NCI-H1105 treated with DMSO at 0.1 percent for 48 hours (cell line): ENCODE measurements at places on chromosomes 7 and 10.

DNA sequence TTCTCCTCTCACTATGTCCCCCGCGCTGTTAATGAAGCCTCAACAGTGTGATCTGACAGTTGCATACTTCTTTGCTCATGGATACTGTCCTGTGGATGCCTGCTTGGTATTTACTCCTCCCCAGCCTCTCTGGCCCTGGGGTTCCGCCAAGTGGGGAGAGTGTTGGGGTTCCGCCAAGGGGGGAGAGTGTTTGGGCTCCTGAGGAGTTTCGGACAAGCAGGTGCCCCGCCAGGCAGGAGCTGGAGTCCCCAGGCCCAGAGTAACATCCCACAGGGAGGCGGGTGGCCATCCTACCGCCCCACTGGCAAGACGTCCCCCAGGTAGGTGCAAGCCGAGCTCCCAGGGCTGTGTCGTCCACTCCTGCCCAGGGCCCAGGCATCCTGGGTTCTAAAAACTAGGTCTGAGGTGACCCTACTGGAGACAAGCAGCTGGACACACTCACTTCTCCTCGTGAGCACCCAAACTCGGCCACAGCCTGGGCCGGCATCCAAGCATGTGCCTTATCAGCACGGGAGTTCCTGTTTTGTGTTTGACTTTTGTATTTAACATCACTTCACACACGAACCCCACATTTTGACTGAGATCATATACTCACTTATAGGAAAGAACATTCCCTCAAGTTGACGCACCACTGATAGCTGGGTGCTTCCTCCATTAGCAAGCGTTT is 34.2 kb downstream of the CAMK2B start:
- DNase-seq, result no peak

DNA sequence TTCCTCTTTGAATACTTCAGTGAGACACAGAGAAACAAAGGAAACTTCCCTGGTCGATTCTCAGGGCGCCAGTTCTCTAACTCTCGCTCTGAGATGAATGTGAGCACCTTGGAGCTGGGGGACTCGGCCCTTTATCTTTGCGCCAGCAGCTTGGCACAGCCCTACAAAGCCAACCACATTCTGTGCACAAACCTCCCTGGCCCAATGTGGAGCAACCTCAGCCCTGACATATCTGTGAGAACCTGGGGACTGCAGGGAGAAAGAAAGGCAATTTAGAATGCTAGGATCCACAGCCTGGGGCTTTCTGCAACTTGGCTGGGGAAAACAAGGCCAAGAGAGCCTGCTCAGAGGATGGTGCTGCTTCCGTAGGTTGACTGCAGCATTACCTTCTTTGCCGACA is 63.5 kb upstream of the PRSS58 start:
- no peak for DNase-seq

DNA sequence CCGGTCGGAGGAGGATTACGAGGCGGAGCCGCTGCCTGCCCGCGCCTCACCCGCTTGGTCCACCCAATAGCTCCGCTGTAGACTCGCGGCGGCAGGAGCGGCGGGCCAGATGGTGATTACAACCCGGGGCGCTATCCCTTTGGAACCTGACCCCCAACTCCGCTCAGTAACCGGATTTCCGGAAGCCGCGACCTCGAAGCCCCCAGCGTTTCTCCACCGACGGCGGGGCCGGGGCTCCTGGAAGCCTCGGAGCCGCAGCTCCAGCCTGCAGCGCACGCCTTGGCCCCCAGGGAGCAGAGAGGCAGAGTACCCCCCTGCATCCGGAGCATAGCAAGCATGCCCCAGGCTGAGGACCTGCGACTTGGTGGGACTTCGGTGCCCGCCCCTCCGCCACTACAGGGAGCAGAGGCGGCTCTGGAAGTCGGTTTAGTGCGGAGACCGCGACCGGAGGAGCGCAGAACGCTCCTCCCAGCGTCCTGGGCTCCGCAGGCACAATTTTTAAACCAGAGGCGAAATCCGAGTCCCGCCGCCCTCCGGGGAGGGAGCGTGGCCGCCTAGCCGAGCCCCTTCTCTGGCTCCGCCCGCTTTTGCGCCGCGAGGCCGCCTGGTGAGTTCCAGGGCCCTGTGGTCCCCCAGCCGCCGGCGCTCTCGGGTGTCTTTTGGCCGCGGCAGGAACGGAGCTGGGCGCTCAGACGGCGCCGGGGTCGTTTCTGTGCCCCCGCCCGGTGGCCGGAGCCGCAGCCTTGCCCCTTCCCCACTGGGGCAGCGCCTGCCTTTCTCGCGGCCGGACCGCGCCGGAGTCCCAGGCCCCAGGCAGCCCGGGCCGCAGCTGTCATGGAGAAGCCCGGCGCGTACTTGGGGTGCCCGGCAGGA is 28.2 kb upstream of the BMS1 start:
- DNase-seq, result peak; percentile 5

GRCh38 chr7:151131592-151132293 is 35.8 kb downstream of the GBX1 start:
- DNase-seq, result no peak

DNA sequence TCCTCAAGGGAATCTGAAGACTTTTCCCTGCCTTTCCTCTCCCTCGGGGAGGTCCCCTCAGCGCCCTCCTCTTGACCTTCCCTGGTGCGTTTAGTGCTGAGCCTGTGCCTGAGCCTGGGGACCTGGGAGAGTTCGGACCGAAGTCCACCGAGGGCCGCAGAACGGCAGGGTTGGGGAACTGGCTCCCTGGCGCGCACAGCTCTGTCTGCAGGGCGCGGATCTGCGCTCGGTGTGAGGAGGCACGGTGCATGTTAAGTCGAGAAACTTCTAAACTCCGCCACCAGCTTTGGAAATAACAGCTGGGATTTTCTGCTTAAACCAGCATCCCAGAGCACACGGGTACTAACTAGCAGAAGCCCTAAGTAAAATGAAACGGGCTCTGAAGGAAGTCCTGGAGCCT is 44.2 kb upstream of the SLC29A4 start:
- DNase-seq, result no peak
